ENCODE measurements at places on chromosomes 2 and 18.
A peak's percentile ranks its signal among the peaks of the same experiment; 100 is the strongest.

DNA sequence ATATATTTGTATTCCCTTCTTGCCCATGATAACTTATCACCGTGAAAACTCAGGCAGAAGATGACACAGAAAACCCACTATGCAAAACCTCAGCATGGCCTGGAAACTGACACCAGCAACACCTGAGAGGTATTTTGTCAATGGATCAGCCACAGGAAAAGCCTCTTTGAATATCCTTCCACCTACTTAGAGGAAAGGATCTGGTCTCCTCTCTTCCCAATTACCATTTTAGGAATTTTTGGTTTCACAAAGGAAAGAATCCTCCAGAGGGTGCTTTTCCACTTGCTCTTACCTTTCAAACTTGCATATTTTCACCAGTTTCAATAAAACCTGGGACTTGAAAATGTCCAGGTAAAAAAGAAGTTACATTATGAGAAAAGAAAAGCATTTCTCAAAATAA, 20.0 kb upstream of the MEIS1 start:
- DNase-seq, result no peak

GRCh38 chr2:203399031-203399430, 70.8 kb downstream of the ABI2 start:
- DNase-seq, result no peak

DNA sequence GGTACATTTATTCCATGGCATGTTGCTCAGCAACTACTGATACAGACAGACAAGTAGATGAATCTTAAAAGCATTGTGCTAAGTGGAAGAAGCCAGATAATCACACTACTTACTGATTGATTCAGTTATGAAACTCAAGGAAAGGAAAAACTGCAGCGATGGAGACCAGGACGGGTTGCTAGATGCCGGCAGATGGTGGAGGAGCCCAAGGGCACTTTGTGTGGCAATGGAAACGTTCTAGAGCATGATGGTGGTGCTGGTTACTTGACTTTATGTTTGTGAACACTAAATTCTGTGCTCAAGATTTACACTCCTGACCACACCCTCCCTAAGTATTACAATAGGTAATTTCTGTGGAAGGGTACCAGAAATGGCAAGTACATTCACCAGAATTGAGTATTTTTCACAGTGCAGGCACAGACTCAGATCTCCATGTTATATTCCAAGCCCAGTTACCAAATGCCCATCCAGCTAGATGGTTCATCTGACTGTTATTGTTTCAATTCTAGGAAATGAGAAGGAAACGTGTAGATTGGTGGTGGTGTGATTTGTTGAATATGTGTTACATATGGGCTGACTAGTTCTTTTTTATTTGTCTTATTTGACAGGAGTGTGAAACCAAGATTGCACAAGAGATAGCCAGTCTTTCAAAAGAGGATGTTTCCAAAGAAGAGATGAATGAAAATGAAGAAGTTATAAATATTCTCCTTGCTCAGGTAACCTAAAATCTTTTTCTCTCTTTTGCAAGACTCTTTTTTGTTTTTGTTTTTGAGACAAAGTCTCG, 55.1 kb downstream of the RALBP1 start:
- no peak for DNase-seq

- DNase-seq, result no peak
Observed at GRCh38 chr2:181954538-181954883, 31.1 kb upstream of the PPP1R1C start.

DNA sequence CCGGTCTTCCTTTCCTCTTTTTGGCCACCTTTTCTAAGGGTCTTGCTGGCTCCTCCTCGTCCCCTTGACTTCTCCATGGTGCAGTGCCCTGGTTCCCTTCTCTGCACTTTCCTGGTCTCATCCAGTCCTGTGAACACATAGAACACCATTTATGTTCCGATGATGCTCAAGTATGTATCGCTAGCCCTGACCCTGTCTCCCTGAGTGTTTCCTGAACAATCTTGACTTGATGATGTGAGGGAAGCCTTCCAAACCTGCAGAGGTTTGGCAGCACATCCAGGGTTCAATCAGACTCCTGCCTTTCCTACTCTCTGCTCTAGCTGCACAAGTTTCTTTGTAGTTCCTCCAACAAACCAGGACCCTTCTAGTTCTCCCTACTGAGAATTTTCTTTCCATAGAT, 132.1 kb downstream of the RGPD3 start:
- DNase-seq, result no peak

DNA sequence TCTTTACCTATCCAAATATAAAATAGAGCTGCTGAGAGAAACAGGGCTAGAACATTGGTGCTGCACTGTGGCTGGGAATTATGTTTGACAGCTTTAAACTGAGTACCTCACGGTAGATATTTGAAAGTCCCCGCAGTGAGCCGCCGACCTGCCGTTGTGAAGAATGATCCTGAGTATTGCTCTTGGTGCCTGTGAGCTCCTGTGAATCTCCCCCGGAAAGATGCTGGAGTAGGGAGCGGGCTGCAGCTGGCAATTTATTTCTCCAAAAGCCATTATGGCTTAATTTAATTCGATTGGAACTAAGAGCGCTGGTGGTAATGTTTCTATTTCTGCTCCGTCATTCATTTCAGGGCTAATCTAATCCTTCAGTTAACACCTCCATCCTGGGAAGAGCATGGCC, 129.4 kb upstream of the TPO start:
- DNase-seq, result no peak

GRCh38 chr2:172711110-172711509, 24.5 kb upstream of the RAPGEF4 start:
- no peak for DNase-seq

- no peak for DNase-seq
Observed at GRCh38 chr18:40925071-40925541, 1029.9 kb upstream of the PIK3C3 start.

DNA sequence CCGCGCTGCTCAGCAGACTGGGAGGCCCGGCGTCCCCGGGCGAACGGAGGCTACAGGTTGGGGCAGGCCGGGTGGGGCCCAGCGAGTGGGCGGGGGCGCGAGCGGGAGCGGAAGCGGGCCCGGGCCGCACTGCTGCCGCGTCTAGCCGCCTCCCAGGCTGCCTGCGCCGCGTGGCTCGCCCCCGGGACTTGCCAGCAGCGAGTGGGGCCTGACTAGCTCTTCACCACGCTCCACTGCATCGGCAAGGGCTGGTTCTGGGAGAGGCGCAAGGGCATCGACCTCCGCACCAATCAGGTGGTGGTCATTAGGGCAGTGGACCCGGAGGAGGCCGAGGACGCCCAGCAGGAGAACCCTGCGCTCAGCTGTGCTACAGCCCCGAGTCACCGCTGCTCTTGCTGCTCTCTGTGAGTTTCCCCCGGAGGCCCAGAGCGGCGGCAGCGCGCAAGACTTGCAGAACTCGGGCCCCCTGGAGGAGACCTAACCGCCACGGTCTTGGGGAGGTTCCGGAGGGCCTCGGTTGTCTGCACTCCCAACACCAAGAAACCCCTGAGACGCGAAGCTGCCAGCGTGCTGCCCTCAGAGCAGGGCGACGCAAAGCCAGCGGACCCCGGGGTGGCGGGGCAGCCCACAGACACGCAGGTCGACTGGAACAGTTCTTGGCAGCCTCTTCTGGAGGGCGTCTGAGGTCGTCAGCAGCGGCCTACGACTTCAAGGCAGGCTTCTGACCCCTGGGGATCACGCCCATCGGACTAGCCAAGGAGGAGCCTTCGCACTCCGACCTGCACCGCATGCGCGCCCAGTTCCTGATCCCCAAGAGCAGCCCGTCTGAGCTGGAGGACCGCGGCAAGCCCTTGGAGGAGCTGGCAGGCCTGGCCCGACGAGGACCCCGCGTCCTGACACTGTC, 27.2 kb upstream of the PTPN2 start:
- peak; percentile 56 for DNase-seq

DNA sequence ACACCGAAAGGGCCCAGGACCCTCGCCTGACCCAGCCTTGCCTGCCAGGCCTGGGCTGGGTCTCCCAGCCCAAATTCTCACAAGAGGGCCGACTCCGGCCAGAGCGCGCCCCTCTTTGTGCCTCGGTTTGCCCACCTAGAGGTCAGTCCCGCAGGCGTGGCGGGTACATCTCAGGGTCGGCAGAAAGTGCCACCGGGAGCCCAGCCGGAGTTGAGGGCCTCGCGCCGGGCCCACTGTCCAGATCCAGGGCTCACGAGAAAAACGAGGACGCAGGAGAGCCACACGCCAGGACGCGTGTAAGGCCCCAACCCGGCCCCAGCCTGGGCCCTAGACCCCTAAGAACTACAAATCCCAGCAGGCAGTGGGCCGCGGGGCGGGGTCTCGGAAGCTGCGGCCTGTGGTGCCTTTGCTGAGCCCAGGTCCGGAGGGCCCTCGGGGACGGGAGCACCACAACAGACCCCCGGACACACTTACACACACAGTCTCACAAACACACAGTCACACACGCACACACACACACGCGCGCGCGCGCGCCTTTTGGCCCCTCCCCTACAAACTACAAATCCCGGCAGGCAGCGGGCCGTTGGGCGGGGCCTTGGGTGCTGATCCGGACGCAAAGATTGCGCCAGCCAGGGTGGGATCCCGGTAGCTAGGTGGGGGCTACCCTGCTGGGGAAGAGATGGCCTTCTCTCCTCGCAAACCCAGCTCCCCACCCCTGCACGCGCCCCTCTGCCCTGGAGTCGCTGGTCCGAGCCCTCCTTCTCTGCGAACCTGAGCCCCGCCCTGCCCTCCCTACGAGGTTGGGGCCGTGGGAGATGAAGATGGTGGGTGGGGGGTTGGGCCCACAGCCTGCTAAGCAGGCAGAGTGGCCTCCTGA, at the start of gene SH2D6:
TSS of gene SH2D6 (plus strand) at position 583 of the 877 bp plus-strand sequence. CDS start 10,752 bp downstream, outside the sequence.
- DNase-seq, result peak; percentile 87

- DNase-seq, result no peak
Observed at GRCh38 chr2:29212009-29212408, 96.8 kb downstream of the CLIP4 start.

DNA sequence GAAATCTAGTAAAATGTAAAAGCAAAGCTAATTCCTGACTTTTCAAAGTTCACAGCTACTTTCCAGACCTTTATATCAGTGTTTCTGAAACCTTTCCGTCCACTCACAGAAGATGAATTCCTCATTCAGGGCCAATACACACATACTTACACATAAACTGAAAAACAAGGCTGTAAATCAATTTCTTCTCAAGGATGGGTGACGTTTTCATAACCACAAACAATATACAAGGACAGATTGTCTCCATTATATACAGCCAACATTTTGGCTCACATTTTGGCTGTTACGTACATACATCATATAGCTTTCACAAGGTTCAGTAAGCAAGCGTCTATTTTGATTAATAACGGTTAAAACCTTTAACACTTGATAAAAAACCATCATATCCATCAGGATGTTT, 1.4 kb downstream of the RPRD1A start:
- DNase-seq, result no peak

GRCh38 chr2:85851253-85852151, 37.3 kb downstream of the ST3GAL5 start:
- peak; percentile 34 for DNase-seq

DNA sequence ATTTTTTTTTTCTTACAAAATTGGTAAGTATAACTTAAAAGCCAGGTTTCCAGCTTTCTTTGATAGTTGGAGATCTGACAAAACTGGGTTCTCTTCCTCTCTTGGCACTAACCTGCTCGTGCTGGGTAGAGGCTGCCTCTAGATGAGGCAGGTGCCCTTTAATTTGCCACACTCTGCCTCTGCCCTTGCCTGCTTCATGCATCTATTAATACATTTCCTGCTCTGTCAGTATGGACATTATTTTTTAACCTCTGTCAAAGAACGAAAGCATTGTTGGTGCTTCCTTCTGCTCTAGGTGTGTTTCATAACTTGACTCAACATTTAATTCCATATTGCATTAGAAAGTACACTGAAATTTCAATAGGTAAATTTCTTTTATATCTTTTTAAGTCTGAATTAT, 490.7 kb upstream of the ZEB2 start:
- no peak for DNase-seq

GRCh38 chr2:171390941-171391516, 42.8 kb downstream of the METTL8 start:
- peak; percentile 27 for DNase-seq

DNA sequence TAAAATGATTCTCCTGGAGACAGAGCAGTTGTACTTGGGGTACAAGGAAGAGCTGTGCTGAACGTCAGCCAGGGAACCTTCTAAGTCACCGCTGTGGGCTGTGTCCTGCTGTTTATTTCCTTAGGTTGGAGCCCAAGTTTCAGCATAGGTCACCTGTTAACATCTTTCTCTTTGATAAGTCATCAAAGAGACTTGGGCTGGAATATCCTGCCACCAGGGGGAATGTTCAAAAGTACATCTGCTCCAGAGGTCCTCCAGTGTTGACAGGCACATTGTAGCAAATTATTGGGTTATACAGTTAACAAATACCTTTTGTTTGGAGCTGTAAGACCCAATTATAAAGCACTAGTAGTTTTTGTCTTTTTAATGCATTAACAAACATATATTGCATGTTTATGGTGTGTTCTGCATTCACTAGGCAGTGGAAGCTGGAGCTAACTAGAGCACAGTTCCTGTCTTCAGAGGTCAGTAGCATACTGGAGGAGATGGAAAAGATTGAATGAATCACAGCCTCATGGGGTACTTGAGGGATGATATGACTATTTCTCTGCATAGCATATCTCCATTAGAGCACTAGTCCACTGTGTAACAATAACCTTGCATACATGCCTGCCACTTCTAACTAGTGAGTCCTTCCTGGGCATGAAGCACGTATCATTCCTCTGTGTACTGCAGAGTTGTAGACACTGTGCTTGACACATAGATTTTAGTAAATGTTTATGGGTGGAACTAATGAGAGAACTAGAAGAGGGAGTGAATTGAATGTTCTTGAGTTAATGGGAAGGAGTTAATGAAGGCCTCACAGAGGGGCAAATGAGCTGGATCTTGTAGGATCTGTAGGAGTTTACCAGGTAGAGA, 182.1 kb downstream of the AGAP1 start:
- no peak for DNase-seq

GRCh38 chr2:124482044-124482443, 457.0 kb downstream of the CNTNAP5 start:
- no peak for DNase-seq

DNA sequence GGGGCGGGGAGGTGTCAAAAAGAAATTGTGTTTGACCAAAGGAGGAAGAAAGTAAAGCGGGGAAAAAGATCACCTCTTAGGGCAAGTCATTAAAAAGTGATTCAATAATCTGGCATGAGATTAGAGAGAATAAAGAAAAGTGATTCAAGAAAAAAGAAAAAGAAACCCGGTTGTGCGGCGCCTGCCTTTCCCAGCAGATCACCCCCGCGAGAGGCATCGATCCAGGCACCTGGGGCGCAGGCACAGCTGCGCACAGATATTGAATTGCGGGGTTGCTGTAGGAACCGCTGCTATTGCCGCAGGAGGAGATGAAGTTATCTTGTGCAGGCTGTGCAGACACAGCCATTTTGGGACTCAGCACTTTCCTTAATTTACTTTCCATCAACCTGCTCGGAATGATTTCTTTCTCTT, 71.2 kb downstream of the PLB1 start:
- no peak for DNase-seq

GRCh38 chr2:28749526-28749925, 2.1 kb upstream of the PPP1CB start:
- no peak for DNase-seq

DNA sequence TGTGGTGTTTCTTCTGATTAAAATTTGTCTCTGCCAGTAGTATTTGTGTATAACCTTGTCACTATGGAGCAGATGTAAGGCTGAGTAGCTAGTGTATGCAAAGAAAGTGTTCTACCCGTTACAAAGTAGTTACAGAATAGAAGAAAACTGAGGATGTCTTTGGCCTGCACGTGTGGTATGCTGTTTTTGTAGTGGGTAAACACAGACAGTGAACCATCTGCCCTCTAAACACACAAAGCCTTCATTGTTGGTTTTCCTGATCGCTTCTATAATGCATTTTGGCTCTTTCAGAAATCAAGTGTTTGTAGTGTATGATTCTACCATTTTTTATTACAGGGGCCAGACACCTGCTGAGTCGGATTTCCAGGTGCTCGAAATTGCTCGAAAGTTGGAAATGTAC, 61.5 kb downstream of the FARP2 start:
- DNase-seq, result no peak

GRCh38 chr2:196954001-196954400, 27.5 kb upstream of the PGAP1 start:
- DNase-seq, result no peak

Data from activated CD4-positive, alpha-beta memory T cell treated with anti-CD3 and anti-CD28 coated beads, Interleukin-2, amount 10 ng/mL, durations not matched to agents 7 days and 5 days (primary cell).